Motor neuron (in vitro differentiated cells): ENCODE measurements at places on chromosomes 1 and 21.

GRCh38 chr1:193927550-193927949, 741.1 kb upstream of the B3GALT2 start:
- no peak for ATAC-seq

- ATAC-seq: no peak
Observed at GRCh38 chr1:240056350-240056749, 35.3 kb upstream of the FMN2 start.

DNA sequence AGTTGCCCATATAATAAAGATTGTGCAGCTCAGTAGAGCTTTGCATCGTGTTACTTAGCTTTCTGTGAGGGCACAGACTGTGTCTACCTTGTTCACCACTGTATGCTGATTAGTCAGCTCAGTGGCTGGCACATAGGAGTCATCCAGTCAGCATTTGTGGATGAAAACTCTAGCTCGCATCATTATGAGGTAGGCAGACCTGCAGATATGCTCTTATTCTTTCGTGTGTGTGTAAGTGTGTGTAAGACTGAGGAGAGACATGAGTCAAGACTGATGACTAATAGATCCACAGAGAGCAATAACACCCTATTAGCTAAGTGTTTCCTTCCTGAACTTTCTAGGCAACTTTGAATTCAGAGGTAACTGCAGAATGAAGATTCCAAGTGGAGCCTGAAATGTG, 17.1 kb downstream of the TTF2 start:
- ATAC-seq: peak; percentile 91

GRCh38 chr21:38821248-38821647, 15.5 kb downstream of the ETS2 start:
- no peak for ATAC-seq

GRCh38 chr1:68521286-68521685, 24.4 kb upstream of the DEPDC1 start:
- no peak for ATAC-seq

- no peak for ATAC-seq
Observed at GRCh38 chr1:22645931-22646330, 2.5 kb downstream of the C1QC start.

GRCh38 chr21:33674226-33674625, 31.9 kb downstream of the ITSN1 start:
- ATAC-seq: no peak

GRCh38 chr1:153845158-153845557, 70.0 kb downstream of the SLC27A3 start:
- ATAC-seq: no peak

GRCh38 chr1:3618531-3618880, 6.3 kb upstream of the TPRG1L start:
- ATAC-seq: peak; percentile 16

DNA sequence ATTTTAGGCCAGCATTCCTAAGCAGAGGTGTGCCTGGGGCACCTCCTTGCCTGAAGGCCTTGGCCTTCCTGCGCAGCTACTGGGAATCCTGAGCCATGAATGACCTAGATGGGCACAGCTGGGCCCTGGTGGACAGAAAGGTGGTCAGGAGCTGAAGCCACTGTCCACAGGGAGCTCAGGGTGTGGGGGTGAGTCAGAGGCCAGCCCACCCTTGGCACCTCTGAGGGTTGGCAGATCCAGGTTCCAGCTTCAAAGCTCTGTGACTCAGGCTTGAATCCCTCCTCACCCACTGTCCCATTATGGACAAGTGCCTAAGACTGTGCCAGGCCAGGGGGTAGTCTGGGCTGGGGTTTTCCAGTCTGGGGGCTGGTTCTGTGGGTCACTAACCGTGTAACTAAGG, 6.4 kb upstream of the EDN2 start:
- no peak for ATAC-seq

GRCh38 chr1:31348449-31348848, 24.4 kb downstream of the FABP3 start:
- ATAC-seq: no peak

DNA sequence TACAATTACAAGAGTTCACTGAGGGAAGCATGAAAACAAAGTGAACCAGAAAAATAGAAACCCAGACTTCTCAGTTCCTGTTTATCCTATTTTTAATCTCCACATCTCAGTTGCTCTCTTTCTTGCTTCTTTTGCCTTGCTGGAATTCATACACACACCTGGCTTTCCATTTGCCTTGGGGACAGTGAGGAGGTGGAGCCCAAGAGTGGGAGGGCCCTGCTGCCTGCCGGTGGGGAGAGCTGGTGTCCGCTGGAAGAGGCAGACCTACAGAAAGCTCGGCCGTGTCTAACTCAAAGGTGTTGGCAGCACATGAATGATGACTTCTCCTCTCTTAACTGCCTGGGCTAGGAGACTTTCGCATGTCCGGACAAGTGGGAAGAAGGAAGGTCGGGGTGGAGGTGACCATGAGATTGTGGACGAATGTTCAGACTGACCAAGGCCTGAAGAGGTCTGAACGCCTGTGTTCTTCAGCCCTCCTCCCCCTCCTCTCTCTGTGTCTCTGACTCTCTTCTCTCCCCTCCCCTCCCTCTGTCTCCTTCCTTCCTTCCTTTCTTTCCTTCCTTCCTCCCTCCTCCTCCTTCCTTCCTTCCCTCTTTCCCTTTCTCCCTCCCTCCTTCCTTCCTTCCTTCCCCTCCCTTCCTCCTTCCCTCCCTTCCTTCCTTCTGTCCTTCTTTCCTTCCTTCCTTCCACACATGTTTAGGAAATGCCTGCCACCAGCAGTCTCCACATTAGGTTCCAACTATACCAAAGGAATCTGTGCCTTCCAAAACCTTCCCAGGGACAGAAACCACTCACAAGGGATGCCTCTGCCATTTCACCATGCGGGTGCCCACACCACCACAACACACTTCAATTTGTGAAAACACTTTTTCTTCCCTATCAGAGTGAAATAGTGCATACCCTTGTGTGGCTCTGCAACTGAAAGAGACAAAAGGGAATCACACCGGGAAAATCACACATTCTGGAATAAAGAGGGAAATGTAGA, 157.3 kb upstream of the RUNX1 start:
- peak; percentile 64 for ATAC-seq

DNA sequence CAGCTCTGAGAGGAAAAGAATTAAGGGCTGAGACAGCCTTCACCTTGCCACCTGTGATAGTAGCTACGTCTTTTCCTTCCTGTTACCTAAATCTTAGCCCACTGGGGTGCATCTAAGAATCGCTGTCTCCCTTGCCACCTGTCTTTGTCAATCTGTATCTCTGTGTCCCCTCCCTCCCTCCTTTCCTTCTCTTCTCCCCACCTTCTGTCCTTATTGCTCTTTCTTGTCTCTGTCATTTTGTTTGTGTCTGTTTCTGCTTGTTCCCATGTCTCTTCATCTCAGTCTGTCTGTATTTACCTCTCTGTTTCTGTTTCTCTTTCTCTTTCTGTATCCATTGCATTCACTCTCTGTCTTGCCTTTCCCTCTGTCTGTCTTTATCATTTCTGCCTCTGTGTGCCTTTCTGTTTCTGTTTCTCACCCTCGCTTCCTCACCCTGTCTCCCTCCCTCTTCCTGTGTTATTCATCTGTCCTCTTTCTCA, 30.2 kb downstream of the SLC22A15 start:
- no peak for ATAC-seq

GRCh38 chr1:36994294-36994693, 40.0 kb downstream of the GRIK3 start:
- ATAC-seq: no peak

DNA sequence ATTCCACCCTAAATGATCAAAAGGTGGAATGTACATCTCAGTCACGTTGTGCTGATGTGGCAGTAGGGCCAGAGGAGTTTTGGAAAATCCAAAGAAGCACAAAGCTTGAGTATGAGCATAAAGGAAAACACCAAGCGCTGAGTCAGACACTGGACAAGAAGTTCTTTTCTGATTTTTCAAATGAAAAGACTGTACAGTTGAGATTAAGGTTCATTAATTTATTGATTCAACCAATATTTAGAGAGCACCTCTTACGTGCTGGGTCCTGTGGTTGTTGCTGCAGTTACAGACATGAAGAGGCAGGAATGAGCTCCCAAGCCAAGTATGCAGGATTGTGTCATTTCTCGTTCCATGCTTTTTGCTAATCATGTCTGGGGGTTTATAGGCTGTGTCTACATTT, 28.9 kb upstream of the APP start:
- ATAC-seq: no peak

DNA sequence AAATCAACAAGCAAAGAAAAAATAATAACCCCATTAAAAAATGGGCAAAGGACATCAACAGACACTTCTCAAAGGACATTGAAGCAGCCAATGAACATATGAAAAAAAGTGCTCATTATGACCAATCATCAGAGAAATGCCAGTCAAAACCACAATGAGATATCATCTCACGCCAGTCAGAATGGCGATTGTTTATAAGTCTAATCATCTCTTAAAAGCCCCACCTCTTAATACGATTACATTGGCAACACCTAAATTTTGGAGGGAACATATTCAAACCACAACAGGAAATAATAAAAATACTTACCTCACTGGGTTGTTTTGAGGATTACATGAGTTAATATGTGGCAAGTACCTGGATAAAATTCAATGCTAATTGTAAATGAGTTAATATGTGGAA, 57.1 kb upstream of the PLPPR4 start:
- no peak for ATAC-seq

- ATAC-seq: no peak
Observed at GRCh38 chr1:103941086-103941485, 191.4 kb downstream of the AMY1C start.

- no peak for ATAC-seq
Observed at GRCh38 chr1:21139601-21140000, 37.1 kb downstream of the EIF4G3 start.

GRCh38 chr21:43318841-43319781, 107.8 kb downstream of the SIK1 start:
- peak; percentile 92 for ATAC-seq

- no peak for ATAC-seq
Observed at GRCh38 chr1:29496701-29497100, 260.4 kb downstream of the PTPRU start.

GRCh38 chr1:39574646-39575045, 1.9 kb downstream of the PABPC4 start:
- ATAC-seq: peak; percentile 14

- ATAC-seq: no peak
Observed at GRCh38 chr1:194081444-194081843, 895.0 kb upstream of the B3GALT2 start.

GRCh38 chr1:203625628-203626019, 1.0 kb upstream of the ATP2B4 start:
- no peak for ATAC-seq

DNA sequence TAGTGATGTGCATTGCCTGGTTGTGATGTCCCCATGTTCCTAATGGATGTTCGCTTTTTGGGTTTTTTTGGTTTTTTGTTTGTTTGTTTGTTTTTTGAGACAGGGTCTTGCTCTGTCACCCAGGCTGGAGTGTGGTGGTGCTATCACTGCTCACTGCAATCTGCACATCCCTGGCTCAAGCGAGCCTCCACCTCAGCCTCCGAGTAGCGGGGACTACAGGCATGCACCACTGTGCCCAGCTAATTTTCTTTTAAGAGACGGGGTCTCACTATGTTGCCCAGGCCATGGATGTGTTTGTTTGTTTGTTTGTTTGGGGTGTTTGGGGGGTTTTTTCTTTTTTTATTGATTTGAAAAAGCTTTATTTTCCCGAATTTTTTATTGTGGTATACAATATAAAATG, 2.1 kb downstream of the COL6A2 start:
- ATAC-seq: no peak

GRCh38 chr1:105793536-105794146, 1262.8 kb upstream of the PRMT6 start:
- ATAC-seq: peak; percentile 52

GRCh38 chr1:156436141-156437036, 64.2 kb downstream of the MEF2D start:
- peak; percentile 70 for ATAC-seq

DNA sequence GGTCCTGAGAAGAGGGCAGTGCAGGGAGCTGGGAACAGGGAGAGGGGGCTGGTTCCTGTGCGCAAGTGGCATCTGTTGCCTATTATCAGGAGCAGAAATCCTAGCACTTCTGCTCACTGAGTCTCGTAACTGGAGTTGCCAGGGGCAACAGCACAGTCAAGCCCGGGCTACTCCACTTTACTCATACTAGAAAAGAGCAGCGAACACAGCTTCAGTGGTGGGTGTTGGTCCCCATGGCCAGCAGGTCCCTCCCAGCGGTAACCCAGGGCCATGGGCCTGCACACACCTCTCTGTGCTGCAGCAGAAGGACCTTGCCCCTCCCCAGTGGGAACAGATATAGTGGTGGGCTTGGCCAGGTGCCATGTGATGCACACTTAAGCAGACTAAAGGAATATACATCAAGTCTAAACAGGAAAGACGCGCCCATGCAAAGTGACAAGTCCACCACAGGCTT, 8.5 kb downstream of the PYCR2 start:
- peak; percentile 47 for ATAC-seq

DNA sequence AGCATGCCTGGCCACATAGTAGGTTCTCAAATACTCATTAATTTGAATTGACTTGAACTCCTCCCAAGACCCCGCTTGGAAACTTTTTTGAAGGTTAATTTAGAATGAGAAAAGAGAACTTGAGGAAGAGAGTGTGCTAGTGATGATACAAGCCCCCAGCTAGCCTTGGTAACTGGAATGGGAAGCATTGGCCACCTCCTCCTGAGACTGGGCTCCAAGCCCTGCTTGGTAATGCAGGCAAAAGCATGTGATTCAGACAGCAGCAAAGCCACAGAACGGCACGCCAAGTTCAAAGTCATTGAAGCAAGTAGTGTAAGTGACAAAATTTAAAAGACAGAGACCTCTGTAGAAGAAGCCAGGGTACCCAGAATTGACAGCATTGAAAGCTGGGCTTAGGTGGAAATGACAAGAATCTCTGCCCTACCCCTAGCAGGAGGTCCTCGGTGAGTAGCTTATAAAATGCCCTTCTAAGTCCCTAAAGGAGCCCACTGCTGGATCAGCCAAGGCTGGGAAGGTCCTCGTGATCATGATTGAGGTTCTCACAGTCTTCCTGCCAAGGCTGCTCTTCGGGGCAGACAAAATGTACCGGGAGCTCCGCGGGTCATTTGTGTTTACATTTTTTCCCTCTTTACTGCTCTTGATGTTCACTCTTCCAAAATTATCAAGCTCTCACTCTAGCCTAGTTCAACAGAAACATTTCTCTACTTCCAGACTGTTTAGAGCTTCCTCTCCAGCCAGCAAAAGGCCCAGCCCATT, 99.4 kb downstream of the TSEN15 start:
- peak; percentile 61 for ATAC-seq

- no peak for ATAC-seq
Observed at GRCh38 chr1:58620259-58620658, 43.2 kb upstream of the TACSTD2 start.

GRCh38 chr1:236059011-236059410, 5.9 kb downstream of the NID1 start:
- no peak for ATAC-seq

DNA sequence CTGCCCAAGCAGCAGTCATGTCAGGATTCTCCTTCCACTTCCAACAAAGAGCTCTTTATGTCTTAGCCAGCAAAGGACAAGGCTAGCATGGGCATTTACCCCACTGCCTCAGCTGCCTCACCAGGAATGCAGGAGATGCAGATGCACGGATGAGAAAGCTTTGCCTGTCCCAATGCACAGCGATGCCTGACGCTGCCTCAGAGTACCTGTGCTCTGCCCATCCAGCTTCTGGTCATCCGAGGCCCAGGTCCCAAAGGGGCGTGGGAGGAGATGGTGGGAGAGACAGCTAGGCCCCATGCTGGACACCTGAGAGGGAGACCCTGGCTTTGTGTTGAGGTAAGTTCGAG, 59.0 kb downstream of the IRF2BP2 start:
- no peak for ATAC-seq
